ENCODE measurements at places on chromosomes 2 and 18. TPM values are rescaled to one million over a fixed set of nuclear protein-coding genes. Genes with fewer than 3 reads are reported as not detected.

DNA sequence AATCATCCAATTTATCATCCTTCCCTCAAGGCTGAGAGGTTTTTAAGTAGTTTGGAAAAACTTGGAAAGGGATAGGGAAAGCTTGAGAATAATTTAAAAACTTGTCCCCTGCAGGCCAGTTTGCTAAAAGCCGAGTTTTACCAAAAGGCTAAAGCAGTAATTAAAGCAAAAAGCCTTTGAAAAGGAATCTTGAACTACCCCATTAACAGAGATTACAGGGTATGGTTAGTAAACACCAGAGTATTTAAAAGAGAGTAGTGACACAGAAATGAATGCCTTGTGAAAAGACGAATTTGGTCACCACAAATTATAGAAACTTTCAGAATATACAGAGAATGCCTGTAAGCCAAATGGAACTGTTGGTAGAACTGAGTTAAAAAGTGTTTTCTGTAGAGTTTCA is 85.0 kb downstream of the FMNL2 start:
- no peak for DNase-seq
- no peak overlapping the region for H3K4me3 ChIP-seq
- H3K4me1 ChIP-seq: peaks cover 7% of the 10 kb centered on the region
- H3K36me3 ChIP-seq: no peaks in the 10 kb centered on the region
- H3K27me3 ChIP-seq: peaks cover 16% of the 10 kb centered on the region
- H3K27ac ChIP-seq: no peak overlapping the region

DNA sequence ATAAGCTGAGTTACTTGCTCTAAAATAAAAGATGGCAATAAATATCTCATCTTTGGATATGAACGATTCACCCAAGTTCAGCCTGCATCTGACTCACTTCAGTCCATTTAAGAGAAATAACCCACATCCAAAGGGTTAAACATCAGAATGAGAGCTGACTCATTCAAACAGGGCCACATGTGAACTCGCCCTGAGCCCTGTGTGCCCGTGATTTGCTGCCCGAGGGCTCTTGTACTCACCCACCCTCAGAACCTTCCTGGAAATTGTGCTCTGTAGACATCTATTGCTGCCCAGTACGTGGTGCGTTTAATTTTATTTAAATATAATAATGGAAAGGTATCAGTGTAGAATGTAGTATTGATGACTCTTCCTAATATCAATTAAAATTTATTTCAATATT is 66.9 kb upstream of the RBM44 start:
- peaks cover 10% of the 10 kb centered on the region for H3K36me3 ChIP-seq
- peak overlapping the region; percentile 37 for H3K4me3 ChIP-seq
- peak overlapping the region; percentile 88 for H3K27ac ChIP-seq
- H3K4me1 ChIP-seq: peaks cover 34% of the 10 kb centered on the region
- no peaks in the 10 kb centered on the region for H3K27me3 ChIP-seq

- peaks cover 63% of the 10 kb centered on the region for H3K27me3 ChIP-seq
- H3K4me3 ChIP-seq: no peak overlapping the region
- no peak overlapping the region for H3K27ac ChIP-seq
- H3K36me3 ChIP-seq: no peaks in the 10 kb centered on the region
- DNase-seq: no peak
Observed at GRCh38 chr2:238845583-238846377, 2.1 kb upstream of the TWIST2 start.

- H3K27me3 ChIP-seq: peaks cover 30% of the 10 kb centered on the region
- DNase-seq: no peak
- no peak within 1 kb of the TSS for H3K27ac ChIP-seq
- no peak within 1 kb of the TSS for H3K4me3 ChIP-seq
- no peaks in the 10 kb centered on the region for H3K36me3 ChIP-seq
- H3K4me1 ChIP-seq: peaks cover 3% of the 10 kb centered on the region
Observed at GRCh38 chr18:57146956-57147636, at the start of gene BOD1L2. Gene BOD1L2 (plus strand): TSS chr18:57147087. CDS start chr18:57147313, 226 bp downstream.

DNA sequence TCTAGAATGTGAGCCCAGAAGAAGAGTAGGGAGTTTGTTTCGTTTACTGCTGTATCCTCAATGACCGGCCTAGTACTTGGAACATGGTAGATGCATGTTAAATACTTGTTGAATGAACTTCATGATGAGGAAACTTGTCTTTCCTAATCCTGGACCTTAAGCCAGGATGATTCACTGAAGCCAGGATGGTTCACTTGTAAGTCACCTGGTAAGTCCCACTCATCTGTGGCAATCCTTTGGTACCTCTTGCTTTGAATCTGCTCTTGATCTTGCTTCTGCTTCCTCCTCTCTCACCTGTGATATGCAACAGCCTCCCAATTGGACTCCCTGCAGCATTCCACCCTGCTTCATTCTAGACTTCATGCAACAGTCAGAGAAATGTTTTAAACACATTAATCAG is 43.6 kb downstream of the QPCT start:
- no peak overlapping the region for H3K27ac ChIP-seq
- no peaks in the 10 kb centered on the region for H3K27me3 ChIP-seq
- H3K4me1 ChIP-seq: peaks cover 17% of the 10 kb centered on the region
- H3K4me3 ChIP-seq: no peak overlapping the region
- DNase-seq: no peak

The SCTR gene
- not detected for total RNA-seq

DNA sequence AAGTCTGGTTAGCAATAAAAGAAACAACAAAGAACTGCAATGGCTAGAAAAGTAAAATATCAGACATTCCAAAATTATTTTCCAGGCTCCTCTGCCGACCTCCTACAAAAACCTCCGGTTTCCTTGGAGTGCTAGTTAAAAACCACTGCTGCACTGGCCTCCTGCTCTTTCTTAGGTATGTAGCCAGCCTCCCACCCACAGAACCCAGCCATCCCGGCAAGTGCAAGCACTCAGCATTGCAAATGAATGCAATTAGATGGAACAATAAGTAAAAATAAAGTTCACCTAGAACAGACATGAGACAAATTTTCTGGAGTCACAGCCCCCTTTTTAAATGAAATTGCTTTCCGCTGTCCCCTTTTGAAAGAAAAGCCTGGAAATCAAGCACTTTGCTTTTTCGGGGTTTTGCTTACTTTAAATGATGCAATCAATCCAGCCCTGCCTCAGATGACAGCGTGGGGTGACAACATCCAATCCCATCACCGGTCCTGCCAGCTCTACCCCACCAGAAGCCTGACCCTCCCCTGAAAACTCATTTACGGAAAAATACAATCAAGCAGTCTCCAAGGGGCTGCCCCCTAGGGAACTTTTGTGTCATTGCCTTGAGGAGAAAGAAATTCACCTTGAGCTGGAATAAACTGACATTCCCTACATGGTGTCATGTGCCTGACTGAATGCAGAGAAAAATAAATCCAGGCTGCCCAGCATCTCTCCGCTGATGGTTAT is 199.8 kb downstream of the EPHA4 start:
- peak overlapping the region; percentile 55 for H3K27ac ChIP-seq
- DNase-seq: no peak
- H3K4me1 ChIP-seq: no peaks in the 10 kb centered on the region
- no peaks in the 10 kb centered on the region for H3K36me3 ChIP-seq

- no peak for DNase-seq
- peaks cover 15% of the 10 kb centered on the region for H3K27me3 ChIP-seq
- no peaks in the 10 kb centered on the region for H3K4me1 ChIP-seq
- no peaks in the 10 kb centered on the region for H3K36me3 ChIP-seq
- no peak overlapping the region for H3K4me3 ChIP-seq
- no peak overlapping the region for H3K27ac ChIP-seq
Observed at GRCh38 chr2:23169896-23170295, 215.1 kb upstream of the KLHL29 start.

DNA sequence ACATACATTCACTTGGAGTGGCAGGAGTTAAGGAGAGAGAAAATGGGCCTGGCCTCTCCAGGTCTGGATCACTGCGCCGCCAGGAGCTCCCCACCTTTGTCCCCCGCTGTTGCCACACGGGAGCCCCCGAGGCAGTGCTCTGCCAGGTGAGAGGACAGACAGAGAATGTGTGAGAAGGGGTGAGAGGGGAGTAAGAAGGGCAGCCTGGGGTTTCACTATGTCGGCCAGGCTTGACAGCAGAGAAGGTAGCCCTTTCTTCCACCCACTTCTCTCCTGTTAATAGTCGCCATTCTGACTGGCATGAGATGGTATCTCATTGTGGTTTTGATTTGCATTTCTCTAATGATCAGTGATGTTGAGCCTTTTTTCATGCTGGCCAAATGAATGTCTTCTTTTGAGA is 26.2 kb upstream of the ARHGEF4 start:
- H3K27ac ChIP-seq: no peak overlapping the region
- H3K4me1 ChIP-seq: peaks cover 6% of the 10 kb centered on the region
- H3K36me3 ChIP-seq: no peaks in the 10 kb centered on the region
- DNase-seq: no peak

The CFAP221 gene
- total RNA-seq: not detected

GRCh38 chr2:60504049-60504448 is 49.4 kb downstream of the BCL11A start:
- H3K27me3 ChIP-seq: peaks cover 12% of the 10 kb centered on the region
- no peak overlapping the region for H3K27ac ChIP-seq
- no peaks in the 10 kb centered on the region for H3K36me3 ChIP-seq
- no peak overlapping the region for H3K4me3 ChIP-seq

DNA sequence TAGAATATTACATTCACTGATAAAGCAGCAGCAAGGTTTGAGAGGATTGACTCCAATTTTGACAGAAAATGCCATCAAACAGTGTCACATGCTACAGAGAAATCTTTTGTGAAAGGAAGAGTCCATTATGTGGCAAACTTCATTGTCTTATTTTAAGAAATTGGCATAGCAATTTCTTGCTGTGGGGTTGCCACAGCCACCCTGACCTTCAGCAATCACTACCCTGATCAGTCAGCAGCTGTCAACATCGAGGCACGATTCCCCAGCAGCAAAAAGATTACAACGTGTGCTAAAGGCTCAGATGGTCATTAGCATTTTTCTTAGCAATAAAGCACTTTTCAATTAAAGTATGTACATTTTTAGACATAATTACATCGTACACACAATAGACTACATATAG is 74.7 kb downstream of the PRKCE start:
- DNase-seq: no peak
- H3K36me3 ChIP-seq: peaks cover 3% of the 10 kb centered on the region
- no peak overlapping the region for H3K4me3 ChIP-seq
- H3K4me1 ChIP-seq: peaks cover 12% of the 10 kb centered on the region
- H3K27ac ChIP-seq: no peak overlapping the region
- H3K27me3 ChIP-seq: no peaks in the 10 kb centered on the region

The APCDD1 gene
- not detected for total RNA-seq

- no peak overlapping the region for H3K27ac ChIP-seq
- no peak for DNase-seq
- H3K4me3 ChIP-seq: no peak overlapping the region
- H3K36me3 ChIP-seq: peaks cover 8% of the 10 kb centered on the region
- H3K4me1 ChIP-seq: no peaks in the 10 kb centered on the region
Observed at GRCh38 chr2:127688405-127688804, 12.9 kb upstream of the SFT2D3 start.

GRCh38 chr2:208464205-208464604 is 57.6 kb downstream of the PTH2R start:
- no peak overlapping the region for H3K4me3 ChIP-seq
- H3K4me1 ChIP-seq: no peaks in the 10 kb centered on the region
- H3K27me3 ChIP-seq: peaks cover 3% of the 10 kb centered on the region
- H3K36me3 ChIP-seq: no peaks in the 10 kb centered on the region

GRCh38 chr2:8847400-8847799 is 10.0 kb upstream of the KIDINS220 start:
- peaks cover 24% of the 10 kb centered on the region for H3K27me3 ChIP-seq
- H3K27ac ChIP-seq: no peak overlapping the region
- H3K4me3 ChIP-seq: no peak overlapping the region
- H3K4me1 ChIP-seq: peaks cover 3% of the 10 kb centered on the region
- no peaks in the 10 kb centered on the region for H3K36me3 ChIP-seq

GRCh38 chr2:71226096-71226964 is 573 bp downstream of the PAIP2B start:
- no peaks in the 10 kb centered on the region for H3K36me3 ChIP-seq
- peak overlapping the region; percentile 98 for H3K4me3 ChIP-seq
- DNase-seq: peak; percentile 29

The UNC80 gene
- total RNA-seq: not detected

DNA sequence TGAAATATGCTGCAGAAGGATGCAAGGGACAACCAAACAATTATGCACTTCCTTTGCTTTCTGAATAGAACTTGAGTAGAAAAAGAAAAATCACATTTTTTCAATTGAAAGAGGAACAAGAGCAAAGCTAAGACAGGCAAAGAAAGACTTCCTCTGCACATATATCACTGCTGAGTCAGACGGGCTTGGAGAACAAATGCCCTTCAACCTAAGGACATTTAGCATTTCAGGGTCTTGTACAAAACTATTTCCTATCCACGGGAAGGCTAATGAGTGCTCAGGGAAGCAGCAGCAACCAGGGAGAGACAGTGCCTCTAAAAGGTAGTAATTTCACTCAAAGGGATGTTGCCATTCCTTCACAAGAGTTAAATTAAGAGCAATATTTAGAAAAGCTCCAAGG is 570.0 kb upstream of the GCFC2 start:
- H3K4me3 ChIP-seq: no peak overlapping the region
- H3K27ac ChIP-seq: no peak overlapping the region
- H3K27me3 ChIP-seq: no peaks in the 10 kb centered on the region
- H3K36me3 ChIP-seq: no peaks in the 10 kb centered on the region

- peaks cover 14% of the 10 kb centered on the region for H3K4me1 ChIP-seq
- DNase-seq: no peak
- H3K4me3 ChIP-seq: no peak overlapping the region
- H3K36me3 ChIP-seq: peaks cover 4% of the 10 kb centered on the region
- H3K27ac ChIP-seq: no peak overlapping the region
Observed at GRCh38 chr18:9865764-9866490, 19.8 kb upstream of the TXNDC2 start.

GRCh38 chr2:204108781-204109295 is 172.3 kb downstream of the ICOS start:
- DNase-seq: peak; percentile 44
- H3K27me3 ChIP-seq: no peaks in the 10 kb centered on the region
- H3K4me1 ChIP-seq: peaks cover 79% of the 10 kb centered on the region
- H3K27ac ChIP-seq: peak overlapping the region; percentile 93
- peak overlapping the region; percentile 68 for H3K4me3 ChIP-seq

The PRSS56 gene
- not detected for total RNA-seq

The CHRNA1 gene
- not detected for total RNA-seq

- H3K27ac ChIP-seq: no peak overlapping the region
- peaks cover 12% of the 10 kb centered on the region for H3K27me3 ChIP-seq
- H3K4me3 ChIP-seq: no peak overlapping the region
- H3K36me3 ChIP-seq: no peaks in the 10 kb centered on the region
Observed at GRCh38 chr2:167857416-167857815, 390.0 kb downstream of the STK39 start.

DNA sequence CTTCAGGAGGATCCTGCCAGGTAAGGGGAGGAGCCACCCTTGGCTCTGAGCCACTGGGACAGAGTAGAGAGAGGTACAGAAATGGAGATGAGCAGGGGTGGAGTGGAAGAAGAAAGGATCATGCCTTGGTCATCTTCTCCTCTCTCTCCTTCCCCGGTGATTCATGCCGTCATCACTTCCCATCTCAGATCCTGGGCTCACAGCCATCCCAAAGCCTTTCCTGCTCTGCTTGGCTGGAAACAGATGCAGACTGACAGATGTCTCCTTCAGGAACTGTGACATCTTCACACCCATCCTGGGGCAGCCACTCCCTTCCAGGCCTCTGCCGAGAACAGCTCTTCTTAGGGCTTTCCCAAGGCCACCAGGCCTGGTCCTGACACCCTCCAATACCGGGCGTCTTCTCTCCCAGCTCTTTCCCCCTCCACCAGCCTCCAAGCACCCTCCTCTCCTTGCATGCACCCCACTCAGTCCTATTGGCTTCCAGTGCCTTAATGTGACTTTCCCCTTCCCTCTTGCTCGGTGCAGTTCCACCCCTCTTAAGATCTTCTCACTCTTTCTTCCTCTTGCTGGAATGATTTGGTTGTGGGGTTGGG is 58.3 kb upstream of the TNP1 start:
- H3K36me3 ChIP-seq: no peaks in the 10 kb centered on the region
- H3K27me3 ChIP-seq: no peaks in the 10 kb centered on the region
